ENCODE measurements at places on chromosomes 7 and 10.

- DNase-seq: no peak
Observed at GRCh38 chr10:71531485-71532446, 135.0 kb downstream of the CDH23 start.

GRCh38 chr7:47314728-47315607 lies 266.9 kb downstream of the TNS3 start:
- no peak for DNase-seq

GRCh38 chr10:14822879-14823755 lies 14.7 kb downstream of the CDNF start:
- DNase-seq: peak; percentile 19

- DNase-seq: peak; percentile 9
Observed at GRCh38 chr10:63265222-63265617, 132.1 kb downstream of the NRBF2 start.

GRCh38 chr10:31347705-31348104 lies 28.7 kb downstream of the ZEB1 start:
- no peak for DNase-seq

GRCh38 chr7:54995166-54995565 lies 23.7 kb upstream of the EGFR start:
- no peak for DNase-seq

- no peak for DNase-seq
Observed at GRCh38 chr7:27873981-27874957, 134.3 kb downstream of the TAX1BP1 start.

DNA sequence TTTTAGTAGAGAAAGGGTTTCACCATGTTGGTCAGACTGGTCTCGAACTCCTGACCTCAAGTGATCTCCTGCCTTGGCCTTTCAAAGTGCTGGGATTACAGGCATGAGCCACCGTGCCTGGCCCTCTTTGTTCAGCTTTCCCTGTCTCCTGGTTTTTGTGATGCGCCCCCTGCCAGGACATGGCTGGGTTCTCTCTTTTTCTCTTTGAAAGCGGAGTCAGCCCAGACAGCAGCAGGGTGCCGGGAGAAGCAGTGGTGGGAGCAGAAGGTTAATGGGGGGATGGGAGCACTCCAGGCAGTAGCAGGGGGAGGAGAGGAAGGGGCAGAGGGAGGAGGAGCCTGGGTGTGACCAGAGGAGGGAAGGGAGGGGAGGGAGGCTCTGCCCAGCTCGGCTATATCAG lies 1.8 kb downstream of the MUC3A start:
- no peak for DNase-seq

DNA sequence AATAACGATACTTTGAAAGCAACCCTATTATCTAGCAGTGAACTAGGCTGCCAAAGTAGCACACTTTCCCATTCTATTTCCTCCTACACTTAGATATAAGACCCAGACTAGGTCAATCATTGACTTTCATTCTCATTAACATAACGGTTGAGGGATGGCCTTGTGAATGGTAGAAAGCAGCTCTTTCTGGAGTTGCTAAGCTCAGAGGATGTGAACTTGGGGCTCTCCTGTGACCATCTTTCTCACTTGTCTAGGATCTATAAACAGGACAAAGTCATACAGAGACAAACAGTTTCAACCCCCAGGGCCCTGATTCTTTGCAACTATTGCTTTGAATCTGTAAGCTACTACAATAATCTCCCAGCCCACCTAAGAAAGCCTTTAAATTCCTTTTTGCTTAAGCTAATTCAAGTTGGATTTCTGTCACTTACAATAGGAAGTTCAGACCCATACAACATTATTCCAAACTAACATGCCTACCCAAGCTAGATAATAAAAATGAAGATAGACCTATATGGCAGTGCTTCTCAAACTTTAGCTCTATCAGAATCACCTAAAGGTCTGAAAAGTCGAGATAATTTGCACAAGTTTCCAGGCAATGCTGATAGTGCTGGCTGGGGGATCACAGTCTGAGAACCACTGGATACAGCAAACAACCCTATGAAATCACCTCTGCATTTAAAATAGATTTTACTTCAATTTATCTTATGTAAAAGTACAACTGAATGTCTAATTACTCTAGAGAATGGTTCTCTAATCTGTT lies 16.7 kb downstream of the P4HA1 start:
- DNase-seq: no peak
